Activated T-cell treated with anti-CD3 and anti-CD28 coated beads for 1 hour (primary cell): ENCODE measurements at places on chromosomes 16 and 17.

DNA sequence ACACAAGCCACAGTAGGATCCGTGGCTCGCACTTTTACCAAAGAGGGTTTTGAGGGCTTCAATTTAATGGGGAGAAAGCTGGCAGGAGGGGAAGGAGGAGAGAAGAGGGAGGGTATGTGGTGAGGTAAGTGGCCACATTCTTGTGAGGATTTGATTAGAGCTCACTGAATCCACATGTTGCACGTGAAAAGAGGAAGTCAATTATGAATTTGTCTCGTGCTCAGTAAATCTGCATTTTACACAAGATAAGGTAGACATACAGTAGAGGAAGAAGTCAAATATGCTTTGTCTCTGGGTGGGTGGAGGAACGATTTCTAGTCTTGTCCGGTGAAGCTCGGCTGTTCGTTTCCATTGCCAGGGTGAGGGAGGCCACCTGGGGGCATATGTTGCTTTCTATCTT lies 862 bp downstream of the ZNF232 start:
- no peak for DNase-seq

- DNase-seq, result no peak
These were observed 23.8 kb downstream of the FAM83G start for GRCh38 chr17:18980682-18981334.

DNA sequence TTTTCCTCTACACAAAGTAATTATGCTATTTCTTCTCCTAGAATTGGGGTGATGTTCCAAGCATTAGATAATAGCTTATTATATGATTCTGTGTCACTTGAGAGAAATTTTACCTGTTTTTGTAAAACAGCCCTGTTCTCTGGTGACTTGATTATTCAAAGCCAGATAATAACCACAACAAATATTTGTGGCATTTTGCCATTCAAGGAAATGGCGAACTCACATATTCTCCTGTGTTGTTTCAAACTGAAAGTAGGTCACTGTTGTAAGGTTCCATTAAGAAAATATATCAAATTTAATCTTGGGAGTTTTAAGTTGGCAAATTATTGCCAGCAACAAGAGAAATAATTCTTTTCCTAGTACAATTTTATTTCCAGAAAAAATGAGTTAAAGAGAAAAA lies 124.8 kb downstream of the STXBP4 start:
- DNase-seq, result no peak

DNA sequence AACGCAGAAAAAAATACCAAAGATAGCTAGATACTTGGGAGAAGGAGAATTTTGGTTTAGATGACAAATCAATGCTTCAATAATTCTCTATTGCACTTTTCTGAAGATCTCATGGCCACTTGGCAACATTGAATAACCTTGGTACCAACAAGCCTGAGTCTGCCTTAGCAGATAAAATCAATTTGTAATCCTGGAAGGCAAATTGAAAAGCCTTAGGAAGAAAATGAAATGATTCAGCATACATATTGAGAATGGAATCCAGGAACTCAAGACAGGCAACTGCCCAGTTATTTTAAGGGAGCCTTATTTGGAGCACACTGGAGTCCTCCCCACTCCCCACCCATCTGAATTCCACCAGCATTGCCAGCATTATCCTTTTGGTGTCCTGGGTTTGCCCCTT lies 109.3 kb upstream of the SOX9 start:
- DNase-seq, result no peak

DNA sequence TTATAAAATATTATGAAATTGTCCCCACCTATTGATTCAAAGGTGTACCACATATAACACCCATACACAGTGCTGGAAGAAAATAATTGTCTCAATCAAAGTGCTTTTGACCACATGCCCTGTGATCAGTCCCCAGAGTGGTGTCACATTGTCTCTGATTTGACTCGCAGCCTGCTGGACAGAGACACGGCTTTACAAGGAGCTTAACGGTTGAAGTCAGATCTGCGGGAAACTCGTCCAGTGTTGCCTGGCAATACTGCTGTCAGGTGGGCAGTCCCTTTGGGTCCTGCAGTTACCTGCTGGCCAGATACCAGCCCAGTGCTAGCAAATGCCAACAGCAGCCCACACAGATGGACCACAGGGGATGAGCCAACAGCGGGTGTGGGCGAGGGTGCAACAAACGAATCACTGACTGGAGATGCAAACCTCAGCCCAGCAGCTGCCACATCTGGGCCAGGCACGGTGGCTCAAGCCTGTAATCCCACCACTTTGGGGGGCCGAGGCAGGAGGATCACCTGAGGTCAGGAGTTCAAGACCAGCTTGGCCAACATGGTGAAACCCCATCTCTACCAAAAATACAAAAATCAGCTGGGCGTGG lies 26.2 kb upstream of the SSTR2 start:
- DNase-seq, result no peak

DNA sequence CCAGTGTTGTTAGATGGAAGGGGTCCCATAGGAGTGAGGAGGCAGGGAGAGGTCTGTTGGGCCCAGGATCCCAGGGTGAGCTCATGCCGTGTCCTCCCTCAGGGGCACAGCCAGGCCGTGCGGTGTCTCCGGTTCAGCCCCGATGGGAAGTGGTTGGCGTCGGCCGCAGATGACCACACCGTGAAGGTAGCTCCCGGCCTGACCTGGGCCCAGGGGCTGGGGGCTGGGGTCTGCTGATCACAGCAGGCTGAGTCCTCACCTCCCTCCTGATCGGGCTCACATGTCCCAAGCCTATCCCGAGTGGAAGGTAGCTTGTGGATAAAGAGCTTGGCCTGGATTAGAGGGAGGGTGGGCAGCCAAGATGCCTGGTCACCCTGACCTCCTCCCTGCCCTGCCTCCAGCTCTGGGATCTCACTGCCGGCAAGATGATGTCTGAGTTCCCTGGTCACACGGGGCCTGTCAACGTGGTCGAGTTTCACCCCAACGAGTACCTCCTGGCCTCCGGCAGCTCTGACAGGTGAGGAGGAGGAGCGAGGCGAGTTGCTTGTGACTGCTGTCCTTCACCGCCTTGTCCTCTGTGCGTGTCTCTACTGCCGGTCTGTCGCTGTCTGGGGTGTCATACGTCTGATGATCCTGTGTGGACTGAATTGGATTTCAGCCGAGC lies 16.1 kb downstream of the KATNB1 start:
- DNase-seq, result no peak

GRCh38 chr16:85616607-85617321 lies 3.6 kb downstream of the GSE1 start:
- DNase-seq, result no peak

- no peak for DNase-seq
These were observed 17.0 kb downstream of the CNTNAP1 start for GRCh38 chr17:42699415-42699740.

GRCh38 chr16:626787-627453 lies 3.9 kb upstream of the WFIKKN1 start:
- no peak for DNase-seq

GRCh38 chr16:3112881-3113574 lies 642 bp downstream of the ZNF205 start:
- DNase-seq, result no peak

GRCh38 chr17:82106688-82107305 lies 8.8 kb upstream of the FASN start:
- no peak for DNase-seq

DNA sequence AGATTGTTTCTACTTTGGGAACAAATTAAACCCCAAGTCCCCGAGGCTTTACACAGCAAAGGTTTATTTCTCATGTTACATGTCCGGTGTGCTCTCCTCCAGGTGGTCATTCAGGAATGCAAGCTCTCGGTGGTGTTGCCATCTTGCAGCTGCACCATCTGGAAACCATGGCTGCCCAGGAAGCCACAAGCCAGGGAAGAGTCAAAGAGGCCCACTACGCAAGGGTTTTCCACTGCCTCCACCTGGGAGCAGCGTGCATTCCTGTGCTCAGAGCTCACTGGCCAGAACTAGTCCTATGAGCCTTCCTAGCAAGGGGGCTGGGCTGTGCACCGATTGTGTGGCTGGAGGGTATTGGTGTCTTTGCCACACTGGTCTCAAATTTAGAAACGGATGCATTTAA lies 128.8 kb upstream of the FOXF1 start:
- no peak for DNase-seq

DNA sequence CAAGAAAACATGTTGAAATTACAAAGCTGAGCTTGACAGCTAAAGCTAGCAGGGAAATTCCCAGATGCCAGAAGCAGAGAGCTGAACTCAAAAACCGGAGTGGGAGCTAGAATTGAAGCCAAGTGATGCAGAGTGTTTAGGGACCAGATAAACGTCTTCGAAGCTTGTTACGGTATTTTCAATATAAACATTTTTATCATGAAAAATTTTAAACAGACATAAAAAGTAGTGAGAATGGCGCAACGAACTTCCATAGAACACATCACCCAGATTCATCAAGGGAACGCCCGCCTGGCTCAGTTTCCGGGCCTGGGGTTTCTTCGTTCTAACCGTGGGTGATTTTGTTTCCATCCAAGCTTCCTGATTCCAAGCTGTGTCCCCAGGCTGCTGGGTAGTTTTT lies 18.1 kb downstream of the SPNS2 start:
- no peak for DNase-seq

DNA sequence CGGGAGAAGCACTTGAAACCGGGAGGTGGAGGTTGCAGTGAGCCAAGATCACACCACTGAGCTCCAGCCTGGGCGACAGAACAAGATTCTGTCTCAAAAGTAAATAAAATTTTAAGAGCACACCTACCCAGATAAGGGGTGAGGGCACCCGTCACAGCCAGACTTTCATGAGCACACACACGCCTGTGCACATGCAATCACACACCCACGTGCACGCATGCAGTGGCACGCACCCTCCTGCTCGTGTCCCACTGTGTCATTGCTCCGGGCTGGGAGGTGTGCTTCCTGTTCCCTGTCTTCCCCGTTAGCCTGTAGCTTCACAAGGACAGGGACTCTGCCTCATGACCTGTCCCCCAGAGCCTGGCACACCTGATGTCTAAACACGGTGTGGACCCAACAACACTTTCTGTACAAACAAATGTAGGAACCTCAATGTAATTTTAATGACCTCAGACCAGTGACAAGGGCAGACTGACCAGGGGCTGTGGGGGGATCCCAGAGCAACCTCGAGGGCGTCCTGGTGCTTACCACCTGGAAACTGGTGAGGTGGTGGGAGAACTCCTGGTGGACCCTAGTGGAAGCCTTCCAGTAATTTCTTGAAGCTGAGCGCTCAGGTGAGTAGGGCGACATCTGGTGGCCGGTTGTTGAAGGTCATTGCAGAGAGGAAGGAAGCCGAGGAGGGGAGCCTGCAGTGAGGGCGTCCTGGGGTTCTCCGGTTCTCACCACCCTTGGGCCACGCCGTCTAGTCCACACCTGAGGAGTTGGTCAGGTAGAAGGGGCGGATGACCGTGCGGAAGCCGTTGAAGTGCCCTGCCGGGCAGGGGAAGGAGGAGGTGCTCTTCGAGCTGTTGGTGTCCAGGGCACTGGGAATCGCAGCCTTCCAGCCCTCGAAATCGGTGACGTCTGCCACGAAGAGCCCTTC lies 8.6 kb downstream of the LGALS3BP start:
- DNase-seq, result peak; percentile 77

DNA sequence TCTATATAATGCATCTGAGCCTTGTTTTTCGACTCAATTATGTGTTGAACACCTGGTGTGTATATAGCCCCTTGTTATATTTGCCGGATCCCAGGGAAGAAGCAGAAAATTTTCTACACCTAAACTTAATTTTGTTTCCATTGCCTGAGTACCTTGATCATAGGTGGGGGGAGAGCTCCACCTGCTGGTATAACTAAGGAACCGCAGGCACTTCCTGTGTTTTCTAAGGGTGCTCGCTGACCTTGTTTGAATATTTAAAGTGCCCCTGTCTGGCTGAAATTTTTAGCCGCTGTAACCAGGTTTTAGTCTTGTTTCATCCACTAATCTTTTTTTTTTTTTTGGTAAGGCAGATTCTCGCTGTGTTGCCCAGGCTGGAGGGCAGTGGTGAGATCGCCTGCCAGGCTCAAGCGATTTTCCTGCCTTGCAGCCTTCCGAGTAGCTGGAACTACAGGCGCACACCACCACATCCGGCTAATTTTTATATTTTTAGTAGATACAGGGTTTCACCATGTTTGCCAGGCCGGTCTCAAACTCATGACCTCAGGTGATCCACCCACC lies 6.5 kb upstream of the NUBP1 start:
- peak; percentile 54 for DNase-seq

- no peak for DNase-seq
These were observed 42.1 kb downstream of the TK2 start for GRCh38 chr16:66507731-66508239.

GRCh38 chr16:27801289-27801945 lies 251.5 kb downstream of the KATNIP start:
- DNase-seq, result no peak
